ENCODE measurements at places on chromosomes 1 and 21. TPM values are rescaled to one million over a fixed set of nuclear protein-coding genes. Genes with fewer than 3 reads are reported as not detected.

Gene RNASEL
- 6.5 TPM for total RNA-seq

Gene MCOLN3
- total RNA-seq: not detected

Gene LRRC38
- total RNA-seq: not detected

Gene CHRM3
- under 0.01 TPM for total RNA-seq

Gene GIPC2
- 18.6 TPM for total RNA-seq

Gene BSND
- not detected for total RNA-seq

Gene IRF6
- total RNA-seq: 7.9 TPM

Gene EIF3I
- total RNA-seq: 378 TPM

Gene KRTAP7-1
- not detected for total RNA-seq

Gene ILDR2
- not detected for total RNA-seq

Gene ASTN1
- total RNA-seq: not detected

Gene HTR6
- not detected for total RNA-seq

Gene TRIM17
- total RNA-seq: not detected

Gene DIRAS3
- 0.75 TPM for total RNA-seq

Gene CEP104
- 18.0 TPM for total RNA-seq

Gene RGS8
- not detected for total RNA-seq

Gene SLAMF9
- total RNA-seq: not detected

Gene SPRR3
- total RNA-seq: not detected

Gene LRRC7
- total RNA-seq: under 0.01 TPM

Gene MATN1
- total RNA-seq: not detected

Gene FNDC5
- 0.27 TPM for total RNA-seq

Gene PLCH2
- 0.09 TPM for total RNA-seq

Gene ERICH3
- total RNA-seq: not detected

Gene RIPPLY3
- not detected for total RNA-seq

Gene AK4
- total RNA-seq: 58.0 TPM

Gene HIPK1
- 24.6 TPM for total RNA-seq

Gene LHX8
- total RNA-seq: not detected

Gene LCE2C
- not detected for total RNA-seq

Gene PPIAL4G
- not detected for total RNA-seq

Data from endothelial cell of coronary artery (primary cell).